ENCODE measurements at places on chromosomes 16 and 17. TPM values are rescaled to one million over a fixed set of nuclear protein-coding genes. Genes with fewer than 3 reads are reported as not detected.

DNA sequence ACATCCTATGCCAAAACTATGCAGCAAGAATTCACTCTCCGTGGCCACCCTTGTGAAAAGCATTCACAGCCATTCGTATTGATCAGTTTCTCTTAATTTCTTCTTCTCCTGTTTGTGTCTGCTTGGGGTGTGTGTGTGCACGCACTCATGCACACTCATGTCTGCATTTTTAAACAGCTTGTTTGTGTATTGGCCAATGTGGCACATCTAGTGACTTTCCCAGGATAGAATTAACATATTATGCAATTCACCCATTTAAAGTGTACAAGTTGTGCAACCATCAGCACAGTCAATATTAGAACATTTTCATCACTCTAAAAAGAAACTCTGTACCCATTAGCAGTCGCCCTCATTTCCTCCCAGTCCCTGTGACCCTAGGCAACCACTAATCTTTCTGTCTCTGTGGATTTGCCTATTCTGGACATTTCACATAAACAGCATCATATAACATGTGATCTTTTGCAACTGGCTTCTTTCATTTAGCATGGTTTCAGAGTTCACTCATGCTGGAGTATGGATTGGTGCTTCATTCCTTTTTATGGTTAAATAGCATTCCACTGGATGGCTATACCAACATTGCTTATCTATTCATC lies 20.1 kb downstream of the IRX3 start:
- peak; percentile 63 for DNase-seq

GRCh38 chr16:19980632-19981265 lies 92.9 kb downstream of the GPR139 start:
- no peak for DNase-seq

DNA sequence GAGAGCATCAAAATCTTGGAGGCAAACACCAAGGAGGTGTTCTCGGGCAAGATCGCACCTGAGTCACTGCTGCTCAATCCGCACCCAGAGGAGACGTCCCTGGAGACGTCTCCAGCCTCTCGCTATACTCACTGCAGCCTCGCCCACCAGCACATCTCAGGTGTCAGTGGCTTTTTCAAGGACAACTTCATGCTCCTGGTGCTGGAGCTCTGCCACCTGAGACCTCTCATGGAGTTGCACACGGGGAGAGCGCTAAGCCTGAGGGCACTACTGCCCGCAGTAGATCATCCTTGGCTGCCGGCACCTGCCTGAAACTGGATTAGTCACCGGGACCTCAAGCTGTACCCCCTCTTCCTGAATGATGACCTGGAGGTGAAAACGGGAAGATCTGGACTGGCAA lies 2.6 kb upstream of the MBTPS1 start:
- DNase-seq, result no peak

DNA sequence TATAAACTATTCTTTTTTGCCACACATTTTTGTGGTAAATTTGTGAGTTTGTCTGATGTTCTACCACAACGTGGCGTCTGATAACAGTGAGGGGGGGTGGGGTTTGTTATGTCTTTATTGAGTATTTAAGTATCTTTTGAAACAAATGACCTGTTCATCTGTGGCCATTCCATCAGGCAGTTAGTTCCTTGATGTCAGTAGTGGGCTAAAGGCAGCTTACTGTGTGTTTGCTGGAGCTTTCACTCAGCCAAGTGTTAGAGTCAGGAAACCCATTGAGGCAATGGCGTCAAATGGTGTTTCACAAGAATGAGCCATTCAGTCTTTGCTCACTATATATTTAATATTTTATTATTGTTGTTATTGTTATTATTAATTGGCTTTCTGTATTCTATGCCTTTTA lies 28.0 kb downstream of the NQO1 start:
- no peak for DNase-seq

DNA sequence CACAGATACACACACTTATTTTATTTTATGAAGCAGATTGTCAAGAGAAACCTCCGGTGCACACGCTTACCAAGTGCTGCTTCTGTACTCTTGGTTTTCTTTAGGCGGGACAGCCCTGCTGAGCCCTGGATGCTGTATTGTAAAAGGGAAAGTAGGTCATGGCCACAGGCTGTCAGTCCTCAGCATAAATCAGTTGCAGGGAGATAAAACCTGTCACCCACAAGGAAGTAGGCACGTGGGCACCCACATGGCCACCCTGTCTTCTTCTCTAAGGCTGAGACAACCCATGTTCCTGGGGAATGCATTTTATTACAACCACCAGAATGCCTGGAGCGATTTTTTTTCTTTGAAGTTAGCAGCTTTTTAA lies 59.3 kb downstream of the ASIC2 start:
- DNase-seq, result no peak

DNA sequence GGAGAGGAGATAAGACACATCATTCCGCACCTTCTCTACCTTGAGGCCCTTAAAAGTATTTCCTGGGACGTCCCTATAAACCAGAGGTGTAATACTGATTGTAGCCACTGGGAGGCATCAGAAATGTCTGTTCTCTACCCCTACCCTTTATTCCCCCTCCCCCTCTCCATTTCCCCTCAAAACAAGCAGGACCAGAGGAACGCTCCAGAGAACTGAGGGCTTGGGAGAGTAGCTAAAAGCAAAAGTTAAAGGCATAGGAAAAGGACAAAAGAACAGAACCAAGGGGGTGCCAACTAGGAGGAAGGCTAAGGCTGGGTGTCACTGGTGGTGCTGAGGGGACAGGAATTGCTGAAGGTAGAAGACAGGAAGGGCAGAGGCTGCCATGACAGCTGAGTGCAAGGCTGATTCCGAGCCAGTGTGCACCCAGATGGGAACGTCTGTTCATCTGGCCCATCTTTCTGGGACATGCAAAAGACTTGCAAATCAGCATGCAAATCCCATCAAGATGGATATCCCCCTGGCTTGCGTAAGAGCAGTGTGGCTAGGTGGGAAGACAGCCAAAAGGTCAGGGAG lies 6.7 kb downstream of the CAMTA2 start:
- peak; percentile 57 for DNase-seq

- no peak for DNase-seq
Measured at GRCh38 chr17:53516636-53517035, 306.1 kb upstream of the KIF2B start.

- no peak for DNase-seq
Measured at GRCh38 chr16:55062442-55062841, 131.8 kb downstream of the IRX5 start.

GRCh38 chr16:54055191-54055590 lies 231.4 kb downstream of the IRX3 start:
- DNase-seq, result no peak

- no peak for DNase-seq
Measured at GRCh38 chr16:70468776-70469525, 14.6 kb downstream of the FCSK start.

DNA sequence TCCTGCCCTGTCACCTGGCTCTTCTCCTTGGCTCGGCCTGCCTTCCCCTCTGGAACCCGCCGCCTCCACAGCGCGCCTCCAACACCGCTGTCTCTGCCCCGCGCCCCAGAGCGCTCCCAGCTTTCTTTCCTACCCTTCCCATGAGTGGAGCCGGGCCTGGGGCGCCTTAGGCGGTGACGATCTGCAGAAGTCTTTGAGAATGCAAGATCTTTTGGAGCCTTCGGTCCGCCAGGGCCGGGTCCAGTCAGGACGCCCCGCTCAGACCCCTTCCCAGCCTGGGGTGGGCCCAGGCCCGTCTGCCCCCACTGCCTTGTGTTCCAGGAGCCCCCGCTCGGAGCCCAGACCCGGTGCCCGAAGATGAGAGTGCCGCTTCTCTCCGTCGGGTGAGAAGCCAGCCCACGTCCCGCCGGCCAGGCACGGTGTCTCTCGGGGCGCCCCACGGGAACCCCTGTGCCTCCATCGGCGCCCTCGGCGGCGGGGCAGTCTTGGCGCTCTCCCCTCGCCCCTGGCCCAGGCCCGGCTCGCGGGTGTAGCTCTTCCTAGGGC lies 40.0 kb downstream of the MRM1 start:
- DNase-seq, result no peak

GRCh38 chr17:63497708-63498483 lies 21.0 kb downstream of the ACE start:
- no peak for DNase-seq

DNA sequence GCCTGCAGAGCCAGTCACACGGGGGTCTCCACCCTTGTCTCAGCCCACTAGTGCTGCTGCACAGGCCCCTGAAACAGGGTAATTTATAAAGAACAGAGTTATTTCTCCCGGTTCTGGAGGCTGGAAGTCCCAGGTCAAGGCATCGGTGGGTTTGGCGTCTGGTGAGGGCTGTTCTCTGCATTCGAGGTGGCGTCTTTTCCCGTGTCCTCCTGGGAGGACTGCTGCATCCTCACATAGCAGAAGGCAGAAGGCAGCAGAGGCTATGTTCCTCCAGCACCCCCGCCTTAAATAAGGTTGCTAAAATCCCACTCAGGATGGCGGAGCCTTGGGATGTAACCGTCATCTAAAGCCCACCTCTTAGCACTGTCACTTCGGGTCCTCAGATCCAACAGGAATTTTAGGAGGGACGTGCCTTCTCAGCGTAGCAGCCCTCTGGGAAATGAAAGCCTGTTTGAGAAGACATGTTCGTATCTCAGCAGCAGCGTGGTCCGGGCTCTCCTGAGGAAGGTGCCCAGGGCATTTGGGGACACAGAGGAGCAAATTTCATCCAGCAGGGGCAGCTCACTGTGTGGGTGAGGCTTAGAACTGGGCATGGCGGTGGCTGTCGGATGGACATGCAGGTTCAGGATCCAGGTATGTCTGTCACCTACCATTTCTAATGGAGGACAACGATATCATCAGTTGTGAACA lies 221.6 kb upstream of the CHMP6 start:
- DNase-seq, result no peak

DNA sequence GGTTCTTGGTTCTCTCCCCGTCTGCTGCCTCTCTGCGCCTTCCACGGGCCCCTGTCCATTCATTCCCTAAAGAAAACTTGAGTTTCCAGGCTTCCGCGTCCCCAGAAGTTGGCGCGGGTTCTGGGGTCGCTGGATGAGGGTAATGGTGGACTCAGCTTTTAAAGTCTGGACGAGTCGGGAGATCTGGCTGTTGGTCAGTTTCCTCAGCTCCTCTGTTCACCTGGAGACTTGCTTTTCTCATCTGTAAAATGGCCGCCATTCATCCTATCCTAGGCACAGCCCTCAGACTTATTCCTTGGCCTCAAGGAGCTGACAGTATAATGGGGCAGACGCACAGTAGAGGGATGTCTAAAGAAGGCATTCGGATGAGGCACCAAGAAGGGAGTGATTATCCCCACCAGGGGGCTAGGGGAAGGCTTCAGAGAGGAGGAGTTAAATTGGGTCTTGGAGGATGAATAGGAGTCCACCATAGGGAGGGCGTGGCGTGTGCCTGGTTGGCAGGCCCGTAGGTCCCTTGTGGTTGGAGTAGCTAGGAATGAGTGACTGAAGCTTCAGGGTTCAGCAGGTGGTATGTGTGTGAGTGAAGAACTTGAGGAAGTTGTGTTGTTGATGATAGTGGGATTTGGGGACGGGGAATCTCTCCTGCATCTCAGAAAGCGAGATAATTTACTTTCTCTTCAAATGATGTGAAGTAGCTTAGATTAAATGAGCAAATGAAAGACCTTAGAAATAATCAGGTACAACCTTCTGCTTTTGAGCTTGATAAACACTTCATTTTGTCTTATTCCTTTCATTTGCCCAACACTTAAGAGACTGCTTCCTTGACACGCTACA lies 652 bp downstream of the VPS35L start:
- peak; percentile 13 for DNase-seq

- DNase-seq, result no peak
Measured at GRCh38 chr16:8887952-8888560, 5.9 kb downstream of the LITAFD start.

DNA sequence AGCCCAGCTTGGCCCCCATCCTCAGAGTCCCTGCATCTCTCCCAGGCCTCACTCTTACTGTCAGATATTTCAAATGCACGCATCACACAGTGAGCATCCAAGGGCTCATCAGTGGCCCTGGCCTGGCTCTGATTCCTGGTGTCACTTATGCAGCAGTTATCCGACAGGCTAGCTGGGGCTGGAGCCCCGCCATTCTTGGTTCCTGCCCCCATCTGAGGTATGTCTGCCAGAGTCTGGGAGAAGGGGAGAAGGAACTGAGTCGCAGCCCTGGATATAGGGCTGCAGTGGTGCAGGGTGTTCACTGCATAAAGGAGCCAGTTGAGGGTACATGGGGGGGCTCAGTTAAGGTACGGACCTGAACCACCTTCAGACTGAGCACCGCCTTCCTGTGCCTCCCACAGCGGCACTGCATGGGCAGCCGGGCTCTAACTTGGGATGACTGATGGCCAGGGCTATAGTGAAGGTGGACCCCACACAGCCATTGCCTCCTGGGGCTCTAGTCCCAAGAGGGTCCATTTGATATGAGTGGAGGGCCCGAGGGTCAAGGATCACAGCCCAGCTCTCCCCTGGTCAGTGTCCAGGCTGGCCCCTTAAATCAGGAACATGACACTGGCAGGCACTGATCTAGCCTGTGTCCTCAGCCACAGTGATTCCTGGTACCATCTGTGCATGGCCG lies 1.8 kb upstream of the RASD1 start:
- DNase-seq, result no peak

- DNase-seq, result no peak
Measured at GRCh38 chr17:17110520-17110919, 68.3 kb downstream of the MPRIP start.

- no peak for DNase-seq
Measured at GRCh38 chr16:75048054-75048453, 49.2 kb downstream of the ZNRF1 start.

GRCh38 chr16:19241512-19241911 lies 44.0 kb upstream of the CLEC19A start:
- no peak for DNase-seq

The RNF112 gene
- polyA plus RNA-seq, result not detected

The TNFRSF13B gene
- 0.10 TPM for polyA plus RNA-seq

The ZNF287 gene
- polyA plus RNA-seq, result not detected

The RPAIN gene
- 18.9 TPM for polyA plus RNA-seq

The KRTAP9-4 gene
- not detected for polyA plus RNA-seq

The SHBG gene
- polyA plus RNA-seq, result 0.43 TPM

The CRISPLD2 gene
- 90.4 TPM for polyA plus RNA-seq

The DPEP1 gene
- not detected for polyA plus RNA-seq
